ENCODE measurements at places on chromosomes 5 and 9. TPM values are rescaled to one million over a fixed set of nuclear protein-coding genes. Genes with fewer than 3 reads are reported as not detected.

The RMI1 gene
- 12.1 TPM for total RNA-seq

- H3K27ac ChIP-seq: no peak overlapping the region
- H3K4me1 ChIP-seq: no peaks in the 10 kb centered on the region
- DNase-seq: no peak
- no peak overlapping the region for H3K4me3 ChIP-seq
These were observed 17.4 kb upstream of the SPDL1 start for GRCh38 chr5:169566202-169566601.

GRCh38 chr5:111375645-111376044 lies 136.7 kb downstream of the STARD4 start:
- H3K4me1 ChIP-seq: no peaks in the 10 kb centered on the region
- H3K36me3 ChIP-seq: no peaks in the 10 kb centered on the region
- H3K4me3 ChIP-seq: no peak overlapping the region
- H3K27ac ChIP-seq: no peak overlapping the region
- H3K27me3 ChIP-seq: no peaks in the 10 kb centered on the region

The TOR4A gene
- 38.5 TPM for total RNA-seq

The FOXI1 gene
- total RNA-seq: not detected

DNA sequence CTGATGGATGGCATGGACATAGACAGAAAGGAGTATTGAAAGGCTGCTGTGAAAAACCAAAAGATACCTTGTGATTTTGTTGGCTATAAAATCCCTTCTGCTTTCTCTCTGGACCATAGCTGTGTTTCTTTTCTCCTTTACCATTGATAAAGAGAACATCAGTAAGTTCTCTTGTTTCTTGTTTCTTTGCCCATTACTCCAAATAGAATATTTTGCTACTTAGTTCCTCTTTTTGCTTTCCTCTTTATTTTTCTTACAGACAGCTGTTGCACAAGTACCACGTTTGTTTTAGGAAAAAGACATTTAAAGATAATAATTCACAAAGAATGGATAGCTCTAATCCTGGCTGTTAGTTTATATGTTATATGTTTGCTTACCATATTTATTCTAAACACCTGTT lies 1129.2 kb downstream of the DTWD2 start:
- H3K27ac ChIP-seq: no peak overlapping the region
- H3K27me3 ChIP-seq: no peaks in the 10 kb centered on the region
- H3K4me3 ChIP-seq: no peak overlapping the region
- no peak for DNase-seq
- peaks cover 2% of the 10 kb centered on the region for H3K4me1 ChIP-seq
- H3K36me3 ChIP-seq: no peaks in the 10 kb centered on the region

GRCh38 chr9:419571-420171 lies 205.0 kb downstream of the DOCK8 start:
- no peak overlapping the region for H3K27ac ChIP-seq
- H3K4me1 ChIP-seq: no peaks in the 10 kb centered on the region
- H3K36me3 ChIP-seq: peaks cover 84% of the 10 kb centered on the region
- H3K4me3 ChIP-seq: no peak overlapping the region
- DNase-seq: no peak

The PHF2 gene
- 29.1 TPM for total RNA-seq

- no peak overlapping the region for H3K4me3 ChIP-seq
- no peak for DNase-seq
- H3K27ac ChIP-seq: no peak overlapping the region
- H3K4me1 ChIP-seq: no peaks in the 10 kb centered on the region
- no peaks in the 10 kb centered on the region for H3K36me3 ChIP-seq
- no peaks in the 10 kb centered on the region for H3K27me3 ChIP-seq
These were observed 180.4 kb upstream of the TRIM32 start for GRCh38 chr9:116506685-116507084.

The EIF4E1B gene
- total RNA-seq: not detected
